Right lobe of liver (tissue), 6 donors: ENCODE measurements at places on chromosomes 6 and 20.

- no peak overlapping the region for H3K27ac ChIP-seq
- H3K27me3 ChIP-seq, result no peaks in the 10 kb centered on the region
- no peaks in the 10 kb centered on the region for H3K36me3 ChIP-seq
Observed at GRCh38 chr6:108810057-108810643, 38.1 kb upstream of the ARMC2 start.

GRCh38 chr6:5606546-5606945 is 345.2 kb downstream of the FARS2 start:
- no peak overlapping the region for H3K27ac ChIP-seq
- no peak overlapping the region for H3K4me3 ChIP-seq
- H3K36me3 ChIP-seq, result no peaks in the 10 kb centered on the region
- no peak for DNase-seq
- no peaks in the 10 kb centered on the region for H3K27me3 ChIP-seq

GRCh38 chr6:154249499-154250298 is 106.9 kb downstream of the IPCEF1 start:
- no peaks in the 10 kb centered on the region for H3K36me3 ChIP-seq
- H3K27me3 ChIP-seq, result no peaks in the 10 kb centered on the region
- DNase-seq, result no peak
- H3K27ac ChIP-seq, result no peak overlapping the region
- no peaks in the 10 kb centered on the region for H3K4me1 ChIP-seq

- no peak overlapping the region for H3K4me3 ChIP-seq
- H3K4me1 ChIP-seq, result no peaks in the 10 kb centered on the region
- DNase-seq, result no peak
- H3K27ac ChIP-seq, result no peak overlapping the region
Observed at GRCh38 chr6:130377915-130378314, 12.1 kb downstream of the TMEM200A start.

DNA sequence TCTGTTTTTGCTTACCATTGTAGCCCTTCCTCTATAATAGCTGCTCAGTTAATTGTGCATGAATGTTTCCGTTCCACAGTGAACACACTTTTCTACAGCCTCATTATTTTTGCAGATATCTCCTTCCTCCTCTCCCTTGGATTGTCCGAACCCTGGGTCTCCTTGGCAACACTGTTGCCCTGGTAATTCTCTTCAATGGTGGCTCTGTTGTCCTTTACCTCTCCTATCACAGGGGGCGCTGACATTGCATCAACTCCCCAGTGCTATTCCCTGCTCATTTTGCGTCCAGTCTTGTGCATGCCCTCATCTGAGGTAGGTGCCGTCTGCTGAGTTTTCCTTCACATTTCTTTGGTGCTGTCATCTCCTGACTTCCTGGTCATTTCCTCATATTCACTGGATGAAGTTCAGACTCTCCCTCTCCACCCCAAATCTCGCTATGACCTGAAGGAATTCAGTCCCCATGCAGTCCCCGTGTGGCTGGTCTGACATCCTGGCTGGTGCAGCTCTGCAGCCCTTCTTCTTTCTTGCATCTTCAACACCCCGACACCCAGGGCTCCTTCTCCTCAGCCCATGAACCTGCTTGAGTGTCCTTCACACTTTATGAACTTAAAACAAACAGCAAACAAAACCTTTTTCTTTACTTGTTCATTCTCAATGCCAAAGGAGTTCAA is 21.1 kb downstream of the PHACTR2 start:
- DNase-seq, result no peak
- no peaks in the 10 kb centered on the region for H3K36me3 ChIP-seq
- H3K27me3 ChIP-seq, result no peaks in the 10 kb centered on the region
- H3K4me3 ChIP-seq, result no peak overlapping the region

- no peaks in the 10 kb centered on the region for H3K27me3 ChIP-seq
- H3K4me1 ChIP-seq, result no peaks in the 10 kb centered on the region
- DNase-seq, result no peak
- no peak overlapping the region for H3K27ac ChIP-seq
- no peak overlapping the region for H3K4me3 ChIP-seq
- H3K36me3 ChIP-seq, result no peaks in the 10 kb centered on the region
Observed at GRCh38 chr6:169158174-169158573, 95.5 kb downstream of the THBS2 start.

- DNase-seq, result no peak
- no peaks in the 10 kb centered on the region for H3K36me3 ChIP-seq
- no peak overlapping the region for H3K4me3 ChIP-seq
- no peaks in the 10 kb centered on the region for H3K4me1 ChIP-seq
Observed at GRCh38 chr6:105642708-105643107, 239.8 kb upstream of the PREP start.

- no peaks in the 10 kb centered on the region for H3K36me3 ChIP-seq
- DNase-seq, result no peak
- no peak overlapping the region for H3K27ac ChIP-seq
Observed at GRCh38 chr6:157652601-157653363, 170.3 kb upstream of the SNX9 start.

DNA sequence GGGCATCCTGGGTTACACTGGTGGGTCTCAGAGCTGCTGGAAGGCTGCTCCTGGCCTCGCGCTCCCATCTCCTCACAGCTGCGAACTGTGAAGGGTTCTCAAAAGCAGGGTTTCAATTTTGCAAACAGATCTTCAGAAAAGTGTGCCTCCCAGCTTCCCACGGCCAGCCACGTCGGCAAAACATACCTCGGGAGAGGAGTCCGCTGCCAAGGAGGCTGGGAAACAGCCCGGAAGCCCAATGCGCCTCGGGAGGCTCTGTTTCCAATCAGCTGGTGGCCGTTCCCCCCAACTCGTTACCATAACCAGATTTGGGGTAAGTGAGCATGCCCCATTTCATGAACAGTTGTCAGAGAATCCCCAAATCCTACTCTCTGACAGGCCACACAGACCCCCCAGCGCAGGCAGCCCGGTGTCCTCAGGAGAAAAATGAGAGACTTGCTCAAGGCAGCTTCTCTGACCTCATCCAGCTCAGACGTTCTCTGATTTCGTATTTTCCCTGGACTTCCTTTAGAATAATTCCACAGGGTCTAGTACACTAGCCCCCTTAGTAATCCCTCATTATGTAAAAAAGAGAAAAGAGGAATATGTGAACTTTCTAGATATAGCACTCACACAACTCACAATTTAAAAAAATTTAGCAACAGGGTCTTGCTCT is 98.4 kb downstream of the SNX5 start:
- no peaks in the 10 kb centered on the region for H3K36me3 ChIP-seq
- no peak overlapping the region for H3K27ac ChIP-seq
- H3K4me3 ChIP-seq, result no peak overlapping the region
- no peak for DNase-seq
- peaks cover 20% of the 10 kb centered on the region for H3K4me1 ChIP-seq

DNA sequence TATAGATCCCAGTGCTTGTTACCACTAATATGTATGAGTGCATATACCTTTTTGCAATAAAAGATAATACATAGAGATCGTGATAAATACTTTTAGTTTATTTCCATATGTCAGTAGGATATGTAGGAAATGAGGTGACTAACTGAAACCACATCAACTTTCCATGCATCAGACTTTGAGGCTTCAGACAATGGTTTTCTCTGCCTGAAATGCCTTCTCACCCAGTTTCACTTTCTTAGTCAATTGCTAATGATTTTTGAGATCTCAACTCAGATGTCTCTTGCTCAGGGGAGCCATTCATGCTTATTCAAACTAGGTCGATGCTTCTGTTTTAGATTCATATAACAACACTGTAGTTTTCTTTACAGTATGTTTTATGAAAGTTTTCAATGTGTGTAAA is 626.6 kb upstream of the ADGRB3 start:
- DNase-seq, result no peak
- H3K4me1 ChIP-seq, result no peaks in the 10 kb centered on the region
- H3K36me3 ChIP-seq, result no peaks in the 10 kb centered on the region
